ENCODE measurements at places on chromosomes 4 and X. TPM values are rescaled to one million over a fixed set of nuclear protein-coding genes. Genes with fewer than 3 reads are reported as not detected.

Gene SLC10A7
- 12.5 TPM for total RNA-seq

Gene PABPC1L2A
- total RNA-seq, result not detected

Gene RGS12
- 10.9 TPM for total RNA-seq

Gene PCDH11X
- not detected for total RNA-seq

Gene PRMT9
- total RNA-seq, result 6.3 TPM

DNA sequence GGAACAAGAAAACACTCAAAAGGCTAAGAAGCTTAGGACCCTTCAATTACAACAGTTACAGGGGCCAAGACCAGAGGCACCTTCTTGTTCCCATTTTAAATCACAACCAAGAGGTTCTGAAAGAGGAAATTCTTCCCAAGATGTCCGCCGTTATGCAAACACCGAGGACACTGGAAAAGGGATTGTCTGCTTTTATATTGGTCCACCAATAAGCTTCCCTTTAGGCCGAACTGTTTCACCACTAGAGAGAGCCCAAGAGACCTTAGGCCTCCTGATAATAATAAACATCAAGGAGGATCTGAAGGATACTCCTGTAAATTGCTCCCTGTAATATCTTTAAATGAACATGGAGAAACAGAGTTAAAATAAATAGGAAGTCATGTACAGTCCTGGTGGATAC, 92.6 kb upstream of the NLRP2B start:
- no peak for DNase-seq

- peak; percentile 8 for DNase-seq
Measured at GRCh38 chrX:75273483-75273882, 402 bp upstream of the UPRT start.

- no peak for DNase-seq
Measured at GRCh38 chr4:78754872-78755271, 21.3 kb upstream of the BMP2K start.

DNA sequence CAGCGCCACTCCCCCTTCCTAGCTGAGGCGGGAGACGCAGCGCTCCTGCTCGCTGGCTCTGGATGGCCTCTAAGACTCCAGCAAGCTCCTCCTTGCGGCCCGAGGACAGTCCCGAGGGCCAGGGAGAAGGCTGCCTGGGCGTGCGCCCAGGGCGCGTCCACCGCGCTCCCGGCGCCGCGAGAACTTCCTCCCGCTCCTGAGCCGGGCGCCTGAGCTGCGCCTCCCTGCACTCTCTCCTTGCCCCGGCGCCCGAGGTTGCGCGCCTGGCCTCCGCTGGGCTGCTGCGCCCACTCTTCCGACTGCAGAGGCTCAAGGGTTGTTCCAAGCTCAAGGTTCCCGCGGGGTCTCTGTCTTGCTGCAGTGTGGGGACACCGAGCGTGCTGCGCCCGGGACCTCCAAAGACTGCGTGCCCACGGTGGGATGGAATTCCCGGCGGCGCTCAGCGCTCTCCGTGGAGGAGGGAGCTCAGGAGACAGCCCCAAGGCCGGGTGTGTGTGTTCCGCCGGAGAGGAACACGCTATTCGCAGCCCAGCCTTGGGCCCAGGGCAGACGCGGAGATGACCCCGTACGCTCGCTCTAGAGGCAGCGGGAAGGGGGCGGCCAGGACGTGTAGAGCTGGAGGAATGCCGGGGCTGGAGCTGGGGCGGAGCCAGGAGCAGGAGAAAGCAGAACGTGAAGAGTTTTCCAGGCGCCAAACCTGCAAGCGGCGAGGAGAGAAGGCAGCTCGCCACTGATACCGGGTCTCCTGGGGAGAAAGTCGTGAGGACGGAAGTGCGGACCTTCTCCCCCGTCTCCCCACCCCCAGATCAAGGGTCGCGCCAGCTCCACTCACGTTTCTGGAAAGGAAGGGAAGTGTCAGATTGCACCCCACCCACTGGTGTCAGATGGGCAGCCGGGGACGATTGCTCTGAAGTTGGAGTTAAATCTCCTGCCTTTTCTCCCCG, at the start of gene ARHGAP6:
Gene ARHGAP6 (minus strand): TSS at position 753 of the 944 bp plus-strand sequence. CDS start 1,092 bp downstream, outside the sequence.
- DNase-seq, result no peak

- DNase-seq, result no peak
Measured at GRCh38 chrX:41036668-41037326, 48.4 kb upstream of the USP9X start.

GRCh38 chr4:54709400-54709799, 51.6 kb downstream of the KIT start:
- no peak for DNase-seq

GRCh38 chrX:112211459-112211858, 128.9 kb upstream of the TRPC5 start:
- no peak for DNase-seq

- DNase-seq, result no peak
Measured at GRCh38 chr4:124526769-124527168, 185.8 kb downstream of the ANKRD50 start.

DNA sequence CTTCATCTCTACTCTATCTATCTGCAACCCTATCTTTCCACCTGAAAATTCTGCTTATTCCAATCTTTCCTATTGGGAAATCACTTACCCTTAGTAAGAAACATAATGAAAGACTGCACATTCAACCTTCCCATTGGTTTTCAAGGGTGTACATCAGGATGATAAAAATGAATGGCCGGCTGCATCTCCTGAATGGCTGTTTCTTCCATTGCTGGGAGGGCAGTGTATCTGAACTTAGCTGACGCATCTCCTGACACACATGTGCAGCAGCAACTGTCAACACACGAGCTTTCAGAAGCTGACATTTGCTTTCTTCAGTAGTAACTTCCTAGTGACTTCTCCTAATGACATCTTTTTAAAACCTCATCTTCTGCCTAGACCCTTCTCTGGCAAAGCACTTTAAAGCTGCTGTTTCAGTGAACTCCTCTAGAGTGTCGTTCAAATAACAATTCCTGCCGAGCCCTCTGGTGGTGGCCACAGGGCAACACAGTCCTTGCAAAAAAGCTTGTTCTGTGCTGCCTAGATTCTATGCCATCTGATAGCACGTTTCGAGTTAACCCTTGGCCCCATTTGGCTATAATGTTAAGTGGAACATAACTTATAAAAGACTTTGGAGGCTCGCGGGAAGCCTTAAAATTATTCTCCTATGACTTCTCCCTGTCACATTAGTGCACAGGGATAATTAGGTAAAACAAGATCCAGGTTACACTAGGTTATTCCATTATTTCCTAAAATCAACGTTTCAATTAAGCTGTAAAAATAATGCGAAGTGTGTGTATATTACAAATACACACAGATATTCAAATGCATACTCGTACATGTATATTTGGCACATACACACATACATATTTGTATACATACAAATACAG, 2340.7 kb downstream of the PCDH7 start:
- DNase-seq, result peak; percentile 37

DNA sequence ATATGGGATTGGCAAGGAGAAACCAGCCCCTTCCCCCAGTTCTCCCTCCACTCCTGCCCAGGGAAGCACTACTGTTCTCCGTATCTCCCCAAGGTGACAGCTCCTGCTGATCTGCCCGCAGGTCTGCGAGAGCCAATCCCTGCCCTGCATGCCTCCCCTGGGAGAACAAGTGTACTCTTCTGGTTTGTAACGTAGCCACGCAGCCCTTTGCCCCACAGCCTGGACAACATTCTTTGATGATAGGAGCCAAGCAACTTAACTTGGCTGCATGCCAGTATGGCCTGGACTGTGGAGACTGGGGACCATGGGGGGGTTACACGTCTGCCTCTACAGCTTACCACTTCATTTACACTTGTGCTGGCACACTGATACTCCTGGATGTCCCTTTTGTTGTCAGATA, 2.0 kb downstream of the STBD1 start:
- no peak for DNase-seq

GRCh38 chr4:115090483-115091075, 22.8 kb downstream of the NDST4 start:
- peak; percentile 0 for DNase-seq

DNA sequence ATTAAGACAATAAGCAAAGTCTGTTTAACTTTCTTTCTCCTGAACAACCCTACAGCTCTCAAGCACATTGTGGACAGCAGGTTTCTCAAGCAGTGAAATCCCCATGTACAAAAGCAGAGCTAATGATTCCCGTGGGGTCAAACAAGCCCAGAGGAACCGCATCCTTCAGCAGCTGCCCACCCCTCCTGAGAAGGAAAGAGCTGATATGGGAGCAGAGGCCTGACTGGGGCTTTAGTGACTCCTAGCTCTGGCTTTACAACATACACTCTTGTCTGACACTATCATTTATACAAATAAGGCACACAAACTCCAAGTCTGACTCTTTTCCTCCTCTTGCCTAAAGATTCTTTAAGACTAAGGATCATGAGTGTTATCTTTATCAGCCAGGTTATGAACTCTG, 32.8 kb downstream of the HDAC8 start:
- DNase-seq, result no peak

GRCh38 chr4:40118861-40119260, 62.2 kb downstream of the N4BP2 start:
- DNase-seq, result no peak

DNA sequence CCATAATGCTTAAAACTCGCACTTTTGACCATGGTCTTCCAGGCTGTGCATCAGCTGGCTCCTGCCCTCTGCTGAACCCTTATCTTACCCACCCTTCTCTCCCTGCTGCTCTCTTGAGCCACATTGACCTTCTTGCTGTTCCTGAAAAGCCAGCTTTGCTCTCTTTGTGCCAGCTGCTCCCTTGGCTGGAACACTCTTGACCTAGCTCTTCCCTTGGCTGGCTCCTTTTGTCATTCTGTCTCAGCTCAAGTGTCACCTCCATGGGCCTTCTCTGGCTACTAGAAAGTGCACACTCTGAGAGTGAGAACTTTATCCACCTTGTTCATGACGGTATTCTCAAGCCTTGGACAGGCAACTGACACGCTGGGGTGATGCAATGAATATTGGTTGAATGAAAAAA, 112.1 kb downstream of the MGST2 start:
- no peak for DNase-seq

All from HFFc6 (cell line).